Retinal pigment epithelial cell (primary cell): ENCODE measurements at places on chromosomes 16 and 17.
A peak's percentile ranks its signal among the peaks of the same experiment; 100 is the strongest.

DNA sequence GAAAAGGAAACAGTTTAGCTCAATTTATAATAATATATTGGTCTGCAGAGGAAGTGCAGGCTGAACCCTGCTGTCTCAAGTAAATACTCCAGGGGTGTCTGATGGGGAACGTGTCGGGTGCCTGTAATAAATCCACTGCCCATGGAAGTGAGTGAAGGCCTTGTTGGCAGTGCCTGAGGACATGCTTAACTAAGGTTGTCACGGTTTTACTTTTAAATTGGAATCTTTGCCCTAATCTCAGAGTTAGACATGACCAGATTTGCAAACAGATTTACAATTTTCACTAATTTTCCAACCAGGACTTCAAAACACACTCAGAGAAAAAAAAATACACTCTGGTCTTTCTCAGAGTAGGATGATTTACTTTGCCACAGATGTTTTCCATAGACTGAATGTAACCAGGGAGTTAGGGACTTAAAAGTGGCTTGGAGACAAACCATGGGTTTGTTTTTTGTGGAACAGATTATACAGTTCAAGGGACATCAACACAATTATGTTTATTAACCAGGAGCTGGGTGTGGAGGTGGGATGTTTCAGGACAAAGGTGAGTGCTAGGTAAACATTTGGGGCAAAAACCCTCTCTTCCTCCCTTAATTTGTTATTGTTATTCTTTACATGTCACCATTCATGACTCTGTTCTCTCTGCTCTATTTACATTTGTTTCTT is 144.5 kb downstream of the FTO start:
- DNase-seq: no peak

DNA sequence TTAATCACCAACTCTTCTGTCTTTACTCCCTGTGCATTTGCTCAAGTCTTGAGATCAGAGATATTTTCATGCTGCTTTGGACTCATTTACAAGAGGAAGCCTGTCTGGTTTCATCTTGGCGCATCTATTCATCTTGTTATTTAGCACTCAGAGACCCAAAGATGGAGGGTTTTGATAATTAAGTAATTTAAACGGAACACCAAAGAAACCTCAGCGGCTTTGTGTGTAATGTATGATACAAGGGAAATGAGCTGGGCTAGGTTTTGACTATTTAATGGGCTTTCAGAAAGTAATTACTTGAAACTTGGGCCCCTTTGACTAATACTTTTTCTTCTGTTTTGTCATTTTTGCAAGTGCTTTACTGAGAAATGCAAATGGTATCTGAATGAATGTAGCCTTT is 66.2 kb upstream of the CACNG3 start:
- no peak for DNase-seq

GRCh38 chr16:10850478-10850850 is 26.5 kb upstream of the CIITA start:
- no peak for DNase-seq

GRCh38 chr17:36808180-36808661 is 129.1 kb upstream of the LHX1 start:
- DNase-seq: no peak

DNA sequence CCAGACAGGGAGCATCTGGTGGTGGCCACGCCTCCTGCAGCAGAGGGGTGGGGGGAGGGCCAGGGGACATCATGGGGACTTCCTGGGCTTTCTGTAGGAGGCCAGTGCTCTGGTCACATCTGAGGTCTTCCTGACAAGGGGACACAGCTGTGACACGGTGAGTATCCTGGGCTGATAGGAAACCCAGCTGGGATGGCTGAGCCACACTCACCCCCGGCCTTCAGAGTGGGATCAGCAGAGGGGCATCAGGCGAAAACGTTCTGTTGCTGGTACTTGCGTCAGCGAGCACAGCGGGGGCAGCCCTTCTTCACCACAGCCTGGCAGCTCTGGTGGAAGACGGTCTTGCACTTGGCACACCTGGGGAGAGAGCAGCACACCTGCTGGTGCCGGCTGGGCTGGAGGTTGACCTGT is 122.9 kb upstream of the SMURF2 start:
- DNase-seq: no peak

- no peak for DNase-seq
Measured at GRCh38 chr16:10878644-10879501, 1.9 kb downstream of the CIITA start.

DNA sequence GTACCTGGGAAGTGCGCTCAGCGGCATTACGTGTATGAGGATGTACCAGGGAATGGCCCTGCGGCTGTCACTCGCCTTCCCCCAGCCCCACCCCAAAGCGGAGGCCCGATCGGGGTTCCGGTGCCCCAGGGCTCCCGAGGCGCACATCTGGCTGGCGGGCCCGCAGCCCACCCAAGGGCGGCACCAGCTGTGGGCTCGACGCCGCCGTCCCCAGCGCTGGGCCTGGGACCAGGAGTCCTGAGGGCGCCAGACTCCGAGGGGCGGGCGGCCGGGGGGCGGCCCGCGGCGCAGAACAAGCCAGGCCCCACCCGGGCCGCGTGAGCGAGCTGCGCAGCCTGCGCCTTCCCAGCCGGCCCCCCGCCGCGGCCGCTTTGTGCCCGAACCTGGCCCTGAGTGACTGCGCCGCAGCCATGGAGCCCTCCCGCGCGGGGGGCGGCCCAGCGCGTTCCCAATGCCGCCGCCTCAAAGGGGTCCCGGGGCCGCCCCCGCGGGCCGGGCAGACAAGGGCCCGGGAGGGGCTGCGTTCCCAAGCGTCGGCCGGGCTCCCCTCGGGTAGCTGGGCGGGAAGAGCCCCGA is 17.4 kb downstream of the ZNF423 start:
- no peak for DNase-seq

- DNase-seq: peak; percentile 23
Measured at GRCh38 chr16:77675464-77676324, 46.6 kb upstream of the NUDT7 start.
